ENCODE measurements at places on chromosomes 12 and 14. TPM values are rescaled to one million over a fixed set of nuclear protein-coding genes. Genes with fewer than 3 reads are reported as not detected.

- no peak for DNase-seq
Measured at GRCh38 chr12:62227091-62227490, 33.1 kb upstream of the USP15 start.

GRCh38 chr12:83390186-83390585, 703.5 kb downstream of the TMTC2 start:
- DNase-seq = no peak

GRCh38 chr14:21103411-21103709, 2.5 kb downstream of the TMEM253 start:
- DNase-seq = no peak

GRCh38 chr12:93429852-93430251, 11.9 kb downstream of the UBE2N start:
- no peak for DNase-seq

Gene BCL2L2
- 33.5 TPM for total RNA-seq

Gene CRIP2
- 109 TPM for total RNA-seq

- DNase-seq = no peak
Measured at GRCh38 chr14:98966475-98967162, 305.4 kb downstream of the BCL11B start.

GRCh38 chr12:52316290-52316689, 4.9 kb downstream of the KRT83 start:
- no peak for DNase-seq

DNA sequence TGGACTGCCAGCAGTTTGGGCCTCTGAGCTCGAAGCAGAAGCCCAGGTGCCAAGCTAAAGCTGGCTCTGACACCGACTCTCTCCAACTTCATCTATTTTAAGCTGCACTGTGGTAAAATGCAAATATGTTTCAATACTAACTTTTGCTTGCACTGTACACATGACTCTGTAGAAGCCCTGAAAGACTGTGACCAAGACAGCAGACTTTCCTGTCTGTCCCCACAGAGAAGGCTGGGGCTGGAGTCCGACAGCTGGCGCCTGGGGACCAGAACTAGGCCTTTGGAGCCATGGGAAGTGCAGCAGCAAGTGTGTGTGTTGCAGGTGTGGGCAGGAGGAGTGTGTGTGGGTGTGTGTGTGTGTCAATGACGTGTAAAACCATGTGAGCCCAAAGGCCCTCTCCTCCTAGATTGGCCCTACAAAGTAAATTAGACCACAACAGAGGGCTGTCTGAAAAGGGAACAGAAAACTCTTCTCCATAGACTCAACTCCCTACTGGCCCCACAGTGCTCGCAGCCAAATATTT, 16.4 kb upstream of the RAB35 start:
- no peak for DNase-seq

DNA sequence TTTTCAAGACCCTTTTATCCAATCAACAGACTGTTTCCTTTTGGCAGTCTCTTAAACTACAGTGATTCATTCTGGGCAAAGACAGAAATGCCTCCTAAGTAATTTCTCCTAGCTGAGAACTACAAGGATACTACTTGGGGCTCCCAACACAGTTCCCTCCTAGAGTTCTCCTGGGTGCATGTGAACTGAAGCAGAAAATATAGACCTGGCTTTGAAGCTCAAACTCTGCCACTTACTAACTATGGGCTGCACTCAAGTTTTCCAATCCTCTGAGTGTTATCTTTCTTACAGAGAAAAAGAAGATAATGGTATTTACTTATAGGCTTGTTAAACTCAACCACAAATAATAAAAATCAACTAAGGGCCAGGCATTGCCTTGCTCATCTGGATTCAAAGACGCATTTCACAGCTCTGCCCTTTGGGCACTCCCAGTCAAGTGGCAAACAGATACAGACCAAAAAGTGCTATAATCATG, 97.6 kb downstream of the EFCAB11 start:
- peak; percentile 81 for DNase-seq

Gene FAR2
- total RNA-seq = 13.5 TPM

Gene AMN
- total RNA-seq = not detected

Gene PRR4
- 9.3 TPM for total RNA-seq

DNA sequence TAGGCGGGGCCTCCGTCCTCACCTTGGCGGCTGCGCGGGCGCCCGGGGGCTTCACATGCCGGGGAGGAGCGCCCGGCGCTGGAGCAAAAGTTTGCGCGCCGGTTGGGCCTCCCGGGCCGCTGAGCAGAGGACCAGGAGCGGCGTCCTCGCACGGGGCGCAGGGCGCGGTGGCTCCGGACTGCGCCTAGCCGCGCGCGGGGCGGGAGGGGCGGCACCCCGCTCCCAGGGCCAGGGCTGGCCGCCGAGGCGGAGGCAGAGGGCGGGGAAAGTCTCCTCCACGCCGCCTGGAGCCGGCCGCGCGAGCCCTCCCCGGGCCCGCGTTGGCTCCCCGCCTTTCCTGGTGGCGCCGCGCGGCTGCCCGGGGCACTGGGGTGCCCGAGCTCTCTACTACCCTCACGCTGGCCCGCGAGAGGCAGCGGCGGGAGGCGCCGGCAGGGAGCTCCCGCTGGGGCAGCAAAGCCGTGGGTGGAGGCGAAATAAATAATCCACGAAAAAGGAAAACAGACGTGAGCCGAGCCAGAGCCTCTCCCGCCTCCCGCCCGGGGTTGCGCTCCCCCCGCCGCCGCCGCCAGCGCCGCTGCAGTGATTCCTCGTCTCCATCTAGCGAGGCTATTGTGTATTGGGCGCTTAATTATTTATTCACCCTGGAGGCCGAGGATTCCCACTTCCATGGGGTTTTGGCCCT, 400 bp upstream of the PRIMA1 start:
- DNase-seq = peak; percentile 12

- DNase-seq = no peak
Measured at GRCh38 chr12:50032854-50033581, 7.7 kb upstream of the RACGAP1 start.

- no peak for DNase-seq
Measured at GRCh38 chr14:24677956-24678355, 44.0 kb upstream of the GZMB start.

DNA sequence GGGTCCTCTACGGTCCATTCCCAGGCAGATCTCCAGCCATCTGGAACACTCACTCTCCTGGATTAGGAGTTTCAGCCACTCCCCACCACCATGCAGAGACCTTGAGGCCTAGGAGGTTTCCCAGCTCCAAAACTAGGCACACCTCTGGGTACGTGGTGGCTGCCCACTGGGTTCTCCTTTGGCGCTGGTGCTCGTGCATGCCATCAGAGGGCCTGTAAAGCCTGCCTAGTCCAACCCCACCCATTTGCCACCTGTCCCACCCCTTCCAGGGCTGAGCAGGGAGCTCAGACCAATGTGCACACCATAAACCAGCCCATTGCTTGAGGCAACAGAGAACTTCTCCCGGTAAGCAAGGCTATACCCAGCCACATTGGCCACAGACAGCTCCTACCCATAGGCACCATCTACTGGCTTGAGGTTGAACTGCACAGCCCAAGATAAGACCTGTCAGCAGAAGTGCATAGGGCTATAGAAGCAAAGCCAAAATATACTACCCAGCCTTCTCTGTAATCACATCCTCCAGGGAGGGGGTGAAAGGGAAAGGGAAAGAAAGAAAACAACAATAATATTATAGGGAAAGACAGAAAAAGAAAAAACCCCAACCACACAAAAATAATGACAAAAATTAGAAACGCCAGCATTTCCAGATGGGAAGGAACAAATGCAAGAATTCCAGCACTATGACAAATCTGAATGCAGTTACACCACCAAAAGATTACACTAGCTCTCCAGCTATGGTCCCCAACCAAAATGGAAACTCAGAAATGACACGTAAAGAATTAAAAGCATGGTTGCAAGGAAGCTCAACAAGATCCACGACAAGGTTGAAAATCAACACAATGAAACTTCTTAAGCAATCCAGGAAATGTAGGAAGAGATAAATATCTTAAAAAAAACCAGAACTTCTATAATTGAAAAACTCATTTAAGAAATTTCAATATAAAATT, 111.9 kb upstream of the CCDC175 start:
- peak; percentile 94 for DNase-seq

- no peak for DNase-seq
Measured at GRCh38 chr12:77433799-77434198, 368.4 kb upstream of the E2F7 start.

Gene DTX1
- not detected for total RNA-seq

- DNase-seq = no peak
Measured at GRCh38 chr12:66063916-66064315, 66.6 kb downstream of the LLPH start.

- DNase-seq = no peak
Measured at GRCh38 chr12:25001311-25001710, 52.4 kb upstream of the BCAT1 start.

DNA sequence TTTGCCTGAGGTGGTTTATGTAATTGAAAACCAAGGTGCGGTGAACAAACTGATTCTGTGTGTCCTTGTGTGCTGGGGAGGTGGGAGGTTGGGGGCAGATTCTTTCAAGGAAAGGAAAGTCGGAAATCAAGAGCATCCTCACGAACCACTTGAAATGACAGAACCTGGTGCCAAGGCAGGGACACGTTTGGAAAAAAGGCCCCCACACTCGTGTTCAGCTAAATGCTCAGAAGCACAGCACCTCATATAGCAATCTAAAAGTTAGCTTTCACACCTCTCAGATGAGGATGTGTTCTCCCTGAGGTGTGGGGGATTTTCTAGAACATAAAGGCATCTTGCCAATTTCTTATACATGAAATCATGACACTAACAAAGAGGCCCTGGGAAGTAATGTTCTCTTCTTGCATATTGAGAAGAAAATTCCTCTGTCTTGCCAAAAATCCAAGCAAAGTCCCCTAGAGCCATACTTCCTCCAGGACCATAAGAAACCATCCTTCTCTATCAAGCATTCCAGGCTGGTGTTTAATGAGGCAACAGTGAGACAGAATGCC, 119.6 kb downstream of the PLXNC1 start:
- no peak for DNase-seq

Gene GLT1D1
- not detected for total RNA-seq

DNA sequence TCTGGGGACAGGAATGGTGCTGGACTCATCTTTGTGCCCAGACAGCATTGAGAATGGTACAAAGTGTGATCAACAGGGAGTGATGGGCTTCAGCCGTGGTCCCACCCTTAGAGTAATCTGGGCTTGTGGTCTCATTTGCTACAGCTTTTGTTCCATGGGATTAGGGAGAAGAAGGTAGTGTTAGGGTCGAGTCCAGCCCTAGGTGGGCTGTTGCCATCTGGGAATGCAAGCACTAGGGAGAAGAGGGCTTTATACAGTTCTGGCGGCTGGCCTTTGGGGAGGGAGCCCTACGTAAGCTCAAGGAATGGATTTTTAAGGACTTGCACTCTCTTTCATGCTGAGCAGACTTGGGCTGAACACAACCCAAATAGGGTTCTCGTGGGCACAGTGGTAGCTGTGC, 4.9 kb downstream of the PLEKHG3 start:
- DNase-seq = no peak

Gene BCL11B
- total RNA-seq = 0.73 TPM

Gene HOXC4
- total RNA-seq = 2.6 TPM

- DNase-seq = no peak
Measured at GRCh38 chr14:105926373-105927095, 400.2 kb downstream of the TMEM121 start.

GRCh38 chr12:71947645-71948105, 9.0 kb downstream of the TPH2 start:
- peak; percentile 63 for DNase-seq

GRCh38 chr12:67958187-67958586, 31.1 kb upstream of the IFNG-AS1 start:
- DNase-seq = no peak

GRCh38 chr14:23638414-23639047, 2.4 kb downstream of the DHRS2 start:
- no peak for DNase-seq

DNA sequence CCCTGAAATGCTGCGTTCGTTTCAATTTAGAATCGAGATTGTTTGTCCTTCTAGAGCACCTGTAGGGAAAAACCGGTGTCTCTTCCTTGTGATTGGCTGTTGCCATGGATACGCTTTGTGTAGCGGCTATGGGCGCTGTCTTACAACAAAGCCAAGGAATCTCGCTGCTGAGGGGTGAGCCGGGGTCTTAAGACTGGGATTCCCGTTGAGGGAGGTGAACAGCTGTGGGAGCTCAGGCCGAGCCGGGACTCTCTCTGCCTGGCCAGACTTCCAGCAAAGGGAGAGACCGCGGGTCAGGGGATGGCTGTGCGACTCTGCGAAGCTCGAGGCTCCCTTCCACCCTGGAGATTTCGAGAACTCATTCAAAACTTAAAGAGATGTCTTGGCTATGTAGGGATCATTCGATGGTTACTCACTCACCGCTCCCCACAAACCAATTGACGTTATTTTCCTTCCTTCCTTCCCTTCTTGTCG, at the start of the genes LRRIQ1 and TSPAN19:
LRRIQ1 (plus strand) TSS at position 118 of the 474 bp plus-strand sequence. CDS start 1,826 bp downstream, outside the sequence.
TSPAN19 (minus strand) TSS at position 44 of the 474 bp plus-strand sequence. CDS start 6,331 bp downstream, outside the sequence.
- DNase-seq = peak; percentile 89

GRCh38 chr14:56092763-56093162, 25.4 kb upstream of the PELI2 start:
- DNase-seq = no peak

GRCh38 chr12:138898-139534, 72.4 kb downstream of the IQSEC3 start:
- no peak for DNase-seq

DNA sequence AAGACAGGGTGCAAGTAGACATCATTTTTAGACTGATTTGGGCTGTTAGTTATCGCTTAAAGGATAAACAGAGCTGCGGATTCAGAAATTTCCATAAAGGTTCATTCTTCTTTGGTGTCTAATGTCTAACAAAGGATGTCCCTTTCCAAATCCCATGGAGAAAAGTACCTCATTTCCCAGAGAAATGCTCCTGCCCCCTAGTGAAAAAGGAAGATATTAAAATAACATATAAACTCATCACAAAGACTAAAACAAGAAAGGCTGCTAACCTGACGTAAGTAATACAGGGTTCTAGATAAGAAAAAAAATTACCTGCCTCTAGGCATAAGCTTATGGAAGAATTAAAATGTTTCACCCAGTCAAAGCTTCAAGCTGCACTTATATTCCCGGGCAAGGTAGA, 22.8 kb downstream of the ARMH4 start:
- peak; percentile 46 for DNase-seq

Gene TMEM121
- 27.5 TPM for total RNA-seq

DNA sequence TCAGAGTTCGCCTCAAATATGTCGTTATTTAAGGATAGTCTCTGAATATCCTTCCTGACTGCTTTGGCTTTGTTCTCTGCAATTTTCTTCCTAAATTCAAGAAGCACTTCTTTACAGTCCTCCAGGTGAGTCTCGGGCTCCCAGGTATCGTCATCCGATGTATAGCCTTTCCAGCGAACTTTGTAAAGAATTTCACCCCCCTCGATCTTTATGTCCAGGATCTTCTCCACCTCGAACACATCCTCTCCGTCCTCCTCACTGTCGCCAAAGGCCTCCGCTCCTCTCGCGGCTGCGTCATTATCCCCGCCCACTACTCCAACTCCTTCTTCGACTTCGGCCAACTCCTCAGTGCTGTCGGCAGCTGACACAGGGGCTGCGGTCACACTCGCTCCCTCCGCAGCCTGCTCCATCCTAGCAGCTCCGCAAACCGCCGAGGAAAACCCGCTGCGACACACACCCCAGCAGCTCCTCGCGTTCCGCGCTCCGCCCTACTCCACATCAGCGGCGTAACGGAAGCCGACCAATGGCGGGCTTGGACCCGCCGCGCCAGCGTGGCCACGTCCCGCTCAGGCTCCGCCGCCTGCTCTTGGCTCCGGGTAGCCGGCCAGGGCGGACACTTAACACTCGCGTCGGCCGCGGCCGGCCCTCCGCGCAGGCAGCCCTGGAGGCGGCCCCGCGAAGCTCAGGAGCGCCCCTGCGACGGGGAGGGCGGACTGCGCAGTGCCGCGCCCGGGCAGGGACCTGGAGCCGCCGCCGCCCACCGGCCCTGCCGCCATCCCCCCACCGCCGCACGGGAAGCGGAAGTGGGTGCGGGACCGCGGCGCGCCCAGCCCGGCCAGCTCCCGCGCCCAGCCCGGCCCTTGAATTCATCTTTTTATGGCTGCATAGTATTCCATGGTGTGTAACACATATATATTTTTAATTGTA, 4.1 kb downstream of the CD163L1 start:
- no peak for DNase-seq

Measured in PC-3 (cell line).